ENCODE measurements at places on chromosomes 2 and 18. TPM values are rescaled to one million over a fixed set of nuclear protein-coding genes. Genes with fewer than 3 reads are reported as not detected.

STARD6 gene
- total RNA-seq, result 0.09 TPM

GRCh38 chr18:67518566-67518965 lies 2.0 kb upstream of the DSEL start:
- no peak overlapping the region for H3K4me3 ChIP-seq
- H3K36me3 ChIP-seq, result no peaks in the 10 kb centered on the region
- peaks cover 20% of the 10 kb centered on the region for H3K27me3 ChIP-seq
- H3K27ac ChIP-seq, result no peak overlapping the region
- H3K4me1 ChIP-seq, result peaks cover 11% of the 10 kb centered on the region
- DNase-seq, result no peak

NCKAP5 gene
- 2.0 TPM for total RNA-seq

GRCh38 chr2:14743861-14744260 lies 111.3 kb downstream of the LRATD1 start:
- DNase-seq, result no peak
- H3K27me3 ChIP-seq, result no peaks in the 10 kb centered on the region
- no peaks in the 10 kb centered on the region for H3K4me1 ChIP-seq

DNA sequence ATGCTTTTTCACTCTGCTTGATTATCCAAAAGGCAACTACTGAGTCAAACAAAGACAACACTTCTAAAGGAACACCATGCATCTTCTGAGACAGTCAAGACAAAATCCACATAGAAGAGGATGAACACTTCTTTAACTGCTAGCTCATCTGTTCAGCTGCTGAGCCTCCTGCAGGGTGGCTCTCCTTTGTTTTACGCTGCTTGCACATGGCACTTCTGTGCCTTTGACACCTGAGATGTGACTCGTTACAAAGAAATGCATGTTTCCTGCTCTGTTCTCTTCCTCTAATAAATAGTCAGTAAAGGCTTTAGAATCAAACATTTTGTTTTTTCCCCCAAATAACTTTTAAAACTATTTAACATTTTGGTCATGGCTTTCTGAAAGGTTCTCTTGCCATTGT lies 1129.4 kb downstream of the TDRD15 start:
- H3K4me1 ChIP-seq, result no peaks in the 10 kb centered on the region
- H3K27me3 ChIP-seq, result no peaks in the 10 kb centered on the region
- H3K27ac ChIP-seq, result no peak overlapping the region
- no peaks in the 10 kb centered on the region for H3K36me3 ChIP-seq

DNA sequence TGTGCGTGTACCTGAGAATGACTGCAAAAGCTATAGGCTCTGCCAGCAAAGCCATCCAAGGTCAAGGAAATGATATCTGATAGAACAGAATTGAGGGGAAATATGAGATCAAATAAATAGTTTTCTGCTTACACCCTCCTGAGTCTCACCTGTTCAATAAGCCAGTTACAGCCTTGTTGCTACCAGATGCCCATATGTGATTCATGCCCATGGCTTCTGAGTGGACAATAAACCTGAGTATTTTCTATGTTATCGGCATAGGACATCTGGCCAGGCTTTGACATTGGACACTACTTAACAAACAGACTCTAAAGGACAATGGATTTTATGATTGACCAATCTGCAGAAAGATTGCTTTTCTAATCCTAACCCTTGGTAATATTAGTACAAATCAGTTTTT lies 297.9 kb downstream of the LRATD1 start:
- H3K4me1 ChIP-seq, result no peaks in the 10 kb centered on the region
- DNase-seq, result no peak
- no peak overlapping the region for H3K27ac ChIP-seq
- no peaks in the 10 kb centered on the region for H3K27me3 ChIP-seq
- no peaks in the 10 kb centered on the region for H3K36me3 ChIP-seq
- no peak overlapping the region for H3K4me3 ChIP-seq

DNA sequence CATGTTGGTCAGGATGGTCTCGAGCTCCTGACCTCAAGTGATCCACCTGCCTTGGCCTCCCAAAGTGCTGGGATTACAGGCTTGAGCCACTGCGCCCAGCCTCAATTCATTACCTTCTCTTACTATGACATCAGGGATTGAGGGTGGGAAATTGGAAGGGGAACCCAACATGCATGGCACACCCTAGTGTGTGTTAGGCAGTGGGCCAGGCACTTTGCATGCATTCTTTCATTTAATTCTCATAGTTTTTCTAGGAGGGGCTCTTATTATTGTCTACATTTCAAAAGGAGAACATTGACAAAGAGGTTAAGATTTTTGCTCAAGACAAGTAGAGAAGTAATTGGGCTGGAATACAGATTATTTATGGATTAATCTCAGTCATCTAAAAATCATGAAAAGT lies 10.9 kb upstream of the DNAJB2 start:
- H3K27me3 ChIP-seq, result no peaks in the 10 kb centered on the region
- H3K4me3 ChIP-seq, result no peak overlapping the region
- no peak overlapping the region for H3K27ac ChIP-seq

ATOH8 gene
- 2.0 TPM for total RNA-seq

CREB1 gene
- 50.9 TPM for total RNA-seq

PASK gene
- 42.2 TPM for total RNA-seq

- no peaks in the 10 kb centered on the region for H3K4me1 ChIP-seq
- no peak overlapping the region for H3K27ac ChIP-seq
- H3K4me3 ChIP-seq, result no peak overlapping the region
- H3K36me3 ChIP-seq, result no peaks in the 10 kb centered on the region
- H3K27me3 ChIP-seq, result no peaks in the 10 kb centered on the region
These were observed 19.4 kb downstream of the SEPTIN10 start for GRCh38 chr2:109594246-109594885.

DNA sequence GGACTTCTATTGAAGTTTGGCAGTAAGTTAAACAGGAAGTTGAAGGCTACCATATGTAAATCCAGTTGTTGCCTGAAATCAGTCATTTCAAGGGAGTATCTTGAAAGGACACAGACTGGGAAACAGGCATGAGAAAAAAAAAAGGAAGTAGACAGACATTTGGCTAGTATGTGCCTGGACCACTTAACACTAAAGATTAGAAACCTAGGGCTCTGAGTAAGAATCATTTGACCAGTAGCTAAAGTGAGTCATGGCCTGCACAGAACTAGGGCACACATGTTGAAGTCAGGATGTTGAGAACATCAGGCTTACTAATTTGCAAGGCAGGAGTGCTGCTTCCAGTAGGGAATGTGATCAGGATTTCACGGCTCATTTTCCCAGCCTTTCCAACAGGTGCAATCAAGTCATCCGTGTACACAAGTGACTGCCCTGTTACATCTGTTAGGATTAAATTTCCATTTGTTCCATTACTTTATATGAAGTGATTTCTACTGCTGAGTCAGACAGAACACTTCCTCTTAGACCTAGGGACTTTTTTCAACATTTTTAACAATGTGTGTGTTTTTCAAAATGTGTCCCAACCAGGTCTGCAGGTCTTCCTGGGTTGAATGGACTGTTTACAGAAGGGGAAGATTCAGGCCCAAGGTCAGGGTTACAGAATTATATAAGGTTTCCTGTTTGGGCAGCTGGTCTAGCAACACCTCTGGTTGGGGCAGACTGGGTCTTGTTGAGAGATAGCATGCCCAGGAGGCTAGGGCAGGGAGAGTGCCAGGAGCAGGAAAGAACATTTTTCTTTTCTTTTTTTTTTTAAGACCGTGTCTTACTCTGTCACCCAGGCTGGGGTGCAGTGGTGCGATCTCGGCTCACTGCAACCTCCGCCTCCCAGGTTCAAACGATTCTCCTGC lies 145.6 kb downstream of the TGIF1 start:
- peak overlapping the region; percentile 99 for H3K27ac ChIP-seq
- H3K36me3 ChIP-seq, result no peaks in the 10 kb centered on the region
- no peak for DNase-seq
- H3K4me1 ChIP-seq, result peaks cover 35% of the 10 kb centered on the region

GRCh38 chr2:134074619-134075018 lies 179.3 kb upstream of the MGAT5 start:
- H3K27me3 ChIP-seq, result no peaks in the 10 kb centered on the region
- no peak overlapping the region for H3K4me3 ChIP-seq
- no peak for DNase-seq
- no peaks in the 10 kb centered on the region for H3K36me3 ChIP-seq
- no peak overlapping the region for H3K27ac ChIP-seq
- H3K4me1 ChIP-seq, result no peaks in the 10 kb centered on the region

DNA sequence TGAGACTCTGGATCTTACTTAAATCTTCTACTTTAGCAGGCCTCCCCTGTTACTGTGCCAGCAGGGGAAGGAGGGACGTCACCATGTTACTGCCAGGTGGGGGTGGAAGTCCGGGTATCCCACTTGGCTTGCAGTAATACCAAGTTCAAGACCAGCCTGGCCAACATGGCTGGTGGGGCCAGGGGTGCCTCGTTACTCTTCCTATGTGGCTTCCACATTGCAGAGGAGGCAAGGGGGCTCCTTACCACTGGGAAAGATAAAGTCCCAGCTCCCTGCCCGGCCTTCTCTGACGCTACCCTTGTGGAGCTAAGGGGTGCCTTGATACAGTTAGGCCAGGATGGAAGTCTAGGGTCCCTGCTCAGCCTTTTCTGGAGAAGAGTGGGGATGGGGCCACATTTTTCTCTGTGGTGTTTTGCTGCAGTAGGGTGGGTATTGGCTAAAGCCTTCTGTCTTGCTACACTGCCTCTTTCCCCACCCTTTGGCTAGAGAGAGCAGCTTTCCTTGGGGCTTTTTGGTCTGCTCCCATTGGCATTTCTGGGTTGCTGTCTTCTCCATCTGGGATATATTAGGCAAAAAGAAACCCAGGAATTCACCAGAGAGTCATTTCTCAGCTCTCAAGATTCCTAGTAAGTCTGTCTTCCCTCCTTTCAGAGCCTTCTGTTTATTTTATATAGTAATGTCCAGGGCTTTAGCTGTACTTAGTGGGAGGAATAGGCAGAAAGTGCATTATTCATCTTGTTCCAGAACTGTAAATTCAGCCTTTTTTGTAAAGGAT lies 21.9 kb downstream of the ELMOD3 start:
- peaks cover 10% of the 10 kb centered on the region for H3K36me3 ChIP-seq
- no peak for DNase-seq
- H3K4me3 ChIP-seq, result no peak overlapping the region
- no peak overlapping the region for H3K27ac ChIP-seq

- no peak for DNase-seq
- no peaks in the 10 kb centered on the region for H3K4me1 ChIP-seq
- H3K27ac ChIP-seq, result no peak overlapping the region
- no peak overlapping the region for H3K4me3 ChIP-seq
- H3K27me3 ChIP-seq, result no peaks in the 10 kb centered on the region
- no peaks in the 10 kb centered on the region for H3K36me3 ChIP-seq
These were observed 85.8 kb upstream of the FAM237A start for GRCh38 chr2:206556357-206556949.

- H3K36me3 ChIP-seq, result no peaks in the 10 kb centered on the region
- no peak overlapping the region for H3K4me3 ChIP-seq
- no peaks in the 10 kb centered on the region for H3K4me1 ChIP-seq
- no peaks in the 10 kb centered on the region for H3K27me3 ChIP-seq
- H3K27ac ChIP-seq, result no peak overlapping the region
These were observed 67.8 kb downstream of the MYT1L start for GRCh38 chr2:2263196-2263829.

GRCh38 chr2:27823569-27823968 lies 52.0 kb downstream of the MRPL33 start:
- DNase-seq, result no peak
- no peak overlapping the region for H3K27ac ChIP-seq
- H3K4me1 ChIP-seq, result no peaks in the 10 kb centered on the region
- no peaks in the 10 kb centered on the region for H3K27me3 ChIP-seq

- H3K4me3 ChIP-seq, result no peak overlapping the region
- no peak overlapping the region for H3K27ac ChIP-seq
- no peaks in the 10 kb centered on the region for H3K27me3 ChIP-seq
- no peaks in the 10 kb centered on the region for H3K36me3 ChIP-seq
- DNase-seq, result no peak
These were observed 3.0 kb downstream of the CLEC4F start for GRCh38 chr2:70817284-70817954.

RTP5 gene
- 0.66 TPM for total RNA-seq

DNA sequence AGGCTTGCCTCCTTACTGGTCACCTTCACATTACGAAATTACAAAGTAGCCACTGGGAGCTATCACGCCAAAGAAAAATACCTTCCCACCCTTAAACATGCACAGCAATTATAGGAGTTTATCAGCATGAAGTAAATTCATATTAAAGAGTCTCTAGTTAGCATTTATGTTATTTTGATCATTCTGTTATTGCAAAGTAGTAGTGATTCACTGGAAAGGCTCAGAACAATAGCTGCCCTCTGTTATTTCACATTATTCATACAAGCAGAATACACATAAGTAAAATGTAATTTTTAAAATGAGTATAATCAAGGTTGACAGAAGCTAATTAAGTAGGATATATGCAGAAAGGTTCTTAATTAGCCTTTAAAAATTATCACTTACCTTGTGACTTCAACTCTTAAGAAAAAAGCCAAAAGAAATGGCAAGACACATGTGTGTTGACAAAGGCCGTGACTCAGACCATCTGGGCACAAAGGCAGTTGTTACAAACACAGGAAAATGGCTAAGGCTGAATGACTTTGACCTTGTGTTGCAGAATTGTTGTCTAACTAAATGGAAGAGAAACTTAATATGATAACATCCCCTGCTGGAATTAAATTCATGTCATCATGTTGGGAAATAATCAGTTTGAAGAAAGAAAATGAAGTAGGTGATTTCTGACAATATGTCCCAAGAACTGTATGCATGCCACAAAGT lies 108.3 kb downstream of the ARL6IP6 start:
- H3K27ac ChIP-seq, result no peak overlapping the region
- H3K4me1 ChIP-seq, result no peaks in the 10 kb centered on the region
- H3K4me3 ChIP-seq, result no peak overlapping the region
- DNase-seq, result no peak
- H3K27me3 ChIP-seq, result no peaks in the 10 kb centered on the region
- H3K36me3 ChIP-seq, result no peaks in the 10 kb centered on the region

DNA sequence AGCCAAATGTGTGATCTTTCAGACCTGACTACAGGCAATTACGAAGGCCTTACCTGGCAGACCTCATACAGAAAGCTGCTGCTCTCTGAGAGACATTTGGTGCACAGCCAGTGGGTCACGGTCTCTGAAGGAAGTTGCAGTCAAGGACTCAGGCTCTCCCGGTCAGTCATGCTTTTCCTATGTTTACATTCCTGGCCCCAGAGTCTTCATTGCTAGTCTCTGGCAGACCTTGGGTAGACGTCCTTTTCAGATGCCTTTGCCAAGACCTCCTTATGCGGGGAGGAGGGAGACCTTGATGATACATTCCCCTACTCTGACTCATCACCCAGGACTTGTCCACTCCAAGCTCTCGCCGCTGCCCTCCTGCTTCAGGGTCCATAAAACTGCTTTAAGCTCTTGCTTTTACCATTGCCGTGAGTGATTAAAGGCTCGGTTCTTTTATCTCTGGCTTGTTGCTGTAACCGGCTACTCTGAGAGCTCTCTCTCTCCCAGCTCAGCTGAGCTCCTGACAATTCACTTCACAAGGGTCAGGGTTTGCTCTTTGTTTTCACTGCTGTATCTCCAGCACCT lies 62.0 kb upstream of the SLC35F5 start:
- DNase-seq, result no peak
- no peaks in the 10 kb centered on the region for H3K4me1 ChIP-seq
- H3K27ac ChIP-seq, result no peak overlapping the region
- H3K36me3 ChIP-seq, result no peaks in the 10 kb centered on the region
- H3K27me3 ChIP-seq, result no peaks in the 10 kb centered on the region
- no peak overlapping the region for H3K4me3 ChIP-seq

Data from thymus (tissue), 14 donors.